ENCODE measurements at places on chromosomes 12 and 14.
A peak's percentile ranks its signal among the peaks of the same experiment; 100 is the strongest.

DNA sequence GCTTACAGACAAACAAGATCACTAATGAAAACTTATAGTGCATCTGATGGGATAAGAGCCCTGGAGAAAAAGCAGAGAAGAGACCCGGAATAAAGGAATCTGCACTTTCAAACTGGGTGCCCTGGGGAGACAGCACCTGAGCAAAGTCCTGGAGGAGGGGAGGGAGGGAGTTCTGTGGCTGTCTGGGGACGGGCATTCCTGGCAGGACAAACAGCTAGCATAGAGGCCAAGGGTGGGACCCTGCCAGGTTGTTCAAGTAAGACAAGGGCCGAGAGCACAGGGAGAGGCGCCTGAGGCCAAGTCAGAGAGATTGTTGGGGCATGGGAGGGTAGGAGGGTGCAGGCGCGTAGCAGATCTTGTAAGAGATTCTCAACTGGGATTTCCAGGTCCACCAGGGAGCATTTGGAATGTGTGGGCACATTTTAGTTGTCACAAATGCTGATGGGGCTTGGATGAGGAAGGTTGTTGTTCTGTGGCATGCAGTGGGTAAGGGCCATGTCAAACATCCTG lies 14.2 kb downstream of the IQSEC3 start:
- DNase-seq = no peak

DNA sequence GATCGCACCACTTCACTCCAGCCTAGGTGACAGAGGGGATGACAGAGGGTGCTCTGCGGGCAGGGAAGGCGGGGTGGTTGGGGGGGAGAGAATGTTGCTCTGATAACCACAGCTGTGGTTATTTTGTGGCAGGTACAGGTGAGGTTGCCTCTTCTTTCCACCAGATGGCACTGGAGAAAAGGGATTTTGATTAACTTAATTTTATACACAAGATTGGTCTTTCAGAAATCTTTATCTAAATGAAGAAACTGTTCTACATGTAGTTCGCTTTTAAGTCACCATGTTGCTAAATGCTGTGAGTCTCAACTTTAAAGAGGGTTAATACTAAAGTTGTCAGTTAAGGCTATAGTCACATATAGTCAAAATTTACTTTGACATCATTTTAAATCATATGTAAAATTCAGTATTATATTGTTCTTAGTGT lies 25.7 kb downstream of the FGF23 start:
- no peak for DNase-seq

DNA sequence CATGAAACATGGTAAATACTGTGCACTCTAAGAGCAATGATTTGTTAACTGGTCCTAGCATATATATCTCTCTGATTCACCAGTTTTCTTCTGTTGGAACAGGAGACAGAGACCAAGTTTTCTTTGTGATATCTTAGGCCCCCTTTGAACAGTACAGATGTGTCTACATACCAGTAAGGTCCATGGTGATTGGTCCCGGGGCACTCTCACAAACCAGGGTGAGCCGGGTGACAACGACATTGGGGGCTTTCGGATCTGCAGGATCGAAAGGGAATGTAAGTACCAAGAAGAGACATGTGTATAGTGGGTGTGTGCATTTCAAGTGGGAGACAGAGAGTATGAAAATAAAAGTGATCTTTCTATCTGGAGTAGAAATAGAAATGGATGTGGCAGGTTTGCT lies 11.3 kb upstream of the ERP27 start:
- DNase-seq = no peak

DNA sequence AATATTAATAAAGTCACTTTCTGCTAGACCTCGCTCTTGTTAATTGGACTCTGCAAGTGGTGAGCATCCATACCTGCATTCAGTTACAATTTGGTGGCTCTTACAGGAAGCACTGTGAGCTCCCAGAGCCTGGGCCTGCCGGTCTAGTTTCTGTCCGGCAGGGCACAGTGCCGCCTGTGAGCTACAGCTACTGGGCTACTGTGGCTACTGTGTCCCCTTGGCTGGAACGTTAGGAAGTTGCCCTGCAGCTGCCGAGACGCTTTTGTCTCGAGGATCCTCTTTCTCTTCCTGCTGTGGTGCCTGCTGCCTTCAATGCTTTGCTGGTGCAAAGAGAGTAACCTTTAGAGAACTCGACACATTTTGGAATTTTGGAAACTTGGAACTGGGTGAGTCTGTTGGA lies 44.6 kb upstream of the PTGDR start:
- no peak for DNase-seq

DNA sequence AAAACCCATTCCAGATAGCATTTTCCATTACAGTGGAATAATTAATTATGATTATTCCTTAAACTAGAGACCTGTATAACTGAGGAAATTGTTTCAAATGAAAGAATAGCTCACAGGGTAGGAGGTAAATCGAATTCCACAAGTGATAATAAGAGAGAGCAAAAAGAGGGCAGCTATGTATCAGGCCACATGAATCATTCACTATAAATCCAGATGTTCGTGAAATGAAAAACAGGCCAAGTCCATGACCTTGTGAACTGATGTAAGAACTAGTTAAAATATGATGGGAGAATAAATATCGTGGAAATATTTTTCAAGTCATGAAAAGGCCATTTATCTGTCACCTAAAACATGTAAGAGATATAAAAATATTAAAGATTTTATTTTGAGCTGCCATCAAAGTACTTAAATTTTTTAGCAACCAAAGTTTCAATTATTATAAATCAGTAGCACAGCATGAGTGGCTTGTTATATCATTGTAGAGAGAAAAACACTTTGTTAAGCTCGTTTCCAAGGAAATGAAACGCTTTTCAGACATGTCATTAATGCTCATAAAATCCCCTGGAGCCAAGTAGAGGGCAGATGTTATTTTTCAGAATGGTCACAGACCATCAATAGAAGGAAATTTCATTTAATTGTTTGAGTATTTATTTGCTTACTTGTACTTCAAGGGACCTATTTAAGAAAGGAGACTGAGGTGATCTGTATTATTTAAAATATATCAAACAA lies 120.6 kb upstream of the CDKN3 start:
- DNase-seq = no peak

- DNase-seq = no peak
Observed at GRCh38 chr14:94562941-94563883, 2.0 kb downstream of the SERPINA4 start.

- DNase-seq = no peak
Observed at GRCh38 chr14:104975481-104976197, 2.5 kb downstream of the AHNAK2 start.

- no peak for DNase-seq
Observed at GRCh38 chr12:105358789-105359188, 28.3 kb downstream of the C12orf75 start.

DNA sequence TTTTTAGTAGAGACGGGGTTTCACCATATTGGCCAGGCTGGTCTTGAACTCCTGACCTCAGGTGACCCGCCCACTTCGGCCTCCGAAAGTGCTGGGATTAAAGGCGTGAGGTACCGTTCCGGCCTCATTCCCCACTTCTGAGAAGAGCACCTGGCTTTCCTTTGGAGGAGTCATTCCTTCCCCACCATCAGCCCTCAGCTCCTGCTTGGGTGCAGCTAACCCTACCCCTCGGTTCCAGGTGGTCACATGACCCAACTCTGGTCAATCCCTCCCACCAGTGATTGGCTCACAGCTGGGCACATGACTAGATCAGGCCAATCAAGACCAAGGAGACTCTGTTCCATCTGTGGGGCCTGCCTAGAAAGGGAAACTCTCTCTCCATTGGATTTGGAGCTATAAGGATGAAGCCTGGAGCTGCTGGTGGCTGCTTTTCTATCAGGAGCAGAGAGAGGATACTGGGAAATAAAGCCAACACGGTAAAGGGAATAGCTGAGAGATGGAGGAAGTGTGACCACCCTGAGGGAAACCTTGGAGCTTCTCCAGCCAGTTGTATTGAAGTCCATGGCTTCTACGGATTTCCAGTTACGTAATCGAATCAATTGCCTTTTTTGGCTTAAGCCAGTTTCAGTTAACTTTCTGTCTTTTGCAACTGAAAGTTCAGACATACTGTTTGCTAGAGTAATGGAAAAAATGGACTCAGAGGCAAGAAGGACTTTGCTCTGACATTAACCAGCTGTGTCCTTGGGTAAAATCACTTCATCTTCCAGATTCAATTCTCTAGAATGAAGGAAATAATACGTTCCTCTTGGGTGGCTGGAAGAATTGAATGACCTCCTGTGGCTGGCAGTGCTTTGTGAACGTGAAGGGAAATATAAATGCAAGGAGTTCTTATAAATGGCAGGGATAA lies 19.7 kb upstream of the IFT81 start:
- DNase-seq = no peak

GRCh38 chr12:114767084-114767760 lies 83.2 kb upstream of the TBX3 start:
- DNase-seq = no peak

GRCh38 chr12:131100031-131100674 lies 146.4 kb downstream of the ADGRD1 start:
- no peak for DNase-seq

DNA sequence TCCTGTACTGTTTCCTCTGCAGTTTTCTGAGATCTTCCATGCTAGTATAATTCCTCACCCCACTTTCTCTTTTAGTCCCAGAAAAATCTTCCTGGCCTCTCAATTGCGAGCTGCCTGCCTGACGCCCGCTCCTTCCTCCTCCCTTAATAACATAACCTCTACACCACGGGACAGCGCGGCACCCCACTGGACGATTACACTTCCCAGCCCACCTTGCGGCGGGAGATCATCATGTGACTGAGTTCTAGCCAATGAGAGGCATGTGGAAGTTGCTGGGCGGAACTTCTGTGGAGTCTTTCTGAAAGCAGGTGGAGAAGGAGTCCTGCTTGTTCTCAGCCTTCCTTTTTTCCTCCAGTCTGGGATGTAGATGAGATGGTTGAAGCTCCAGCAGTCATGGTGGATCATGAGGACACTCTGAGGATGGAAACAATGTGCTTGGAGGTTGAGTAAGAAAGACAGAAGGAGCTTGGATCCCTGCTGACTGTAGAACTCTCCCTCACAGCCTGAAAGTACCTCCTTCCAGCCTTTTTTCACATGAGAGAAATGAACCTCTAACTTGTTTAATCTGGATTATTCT lies 133.6 kb upstream of the VRK1 start:
- DNase-seq = no peak

- no peak for DNase-seq
Observed at GRCh38 chr12:49869816-49870500, 27.1 kb upstream of the BCDIN3D start.

- no peak for DNase-seq
Observed at GRCh38 chr12:3921151-3921471, 47.9 kb upstream of the PARP11 start.

- no peak for DNase-seq
Observed at GRCh38 chr12:12880537-12880936, 10.8 kb upstream of the GPRC5A start.

DNA sequence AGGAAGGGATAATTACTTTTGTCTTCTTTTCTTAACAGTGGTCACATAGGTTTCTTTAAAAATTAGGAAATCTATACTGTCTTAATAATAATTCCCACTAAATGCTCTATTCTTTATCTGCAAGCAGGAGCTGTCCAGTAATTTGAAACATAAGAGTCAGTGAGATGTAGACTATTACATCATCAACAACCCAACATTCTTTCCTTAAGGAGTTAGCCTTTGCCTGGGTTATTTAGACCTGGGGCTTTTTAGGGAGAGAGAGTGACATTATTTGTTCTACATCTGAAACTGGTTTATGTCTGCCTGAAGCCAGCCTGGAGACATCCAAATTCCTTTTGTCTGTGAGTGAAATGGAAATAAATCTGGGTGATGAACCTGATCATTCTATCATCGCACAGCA lies 294.4 kb downstream of the TMTC2 start:
- no peak for DNase-seq

GRCh38 chr12:82708061-82708879 lies 21.6 kb downstream of the TMTC2 start:
- DNase-seq = peak; percentile 15

- no peak for DNase-seq
Observed at GRCh38 chr12:5830111-5830510, 114.9 kb downstream of the ANO2 start.

DNA sequence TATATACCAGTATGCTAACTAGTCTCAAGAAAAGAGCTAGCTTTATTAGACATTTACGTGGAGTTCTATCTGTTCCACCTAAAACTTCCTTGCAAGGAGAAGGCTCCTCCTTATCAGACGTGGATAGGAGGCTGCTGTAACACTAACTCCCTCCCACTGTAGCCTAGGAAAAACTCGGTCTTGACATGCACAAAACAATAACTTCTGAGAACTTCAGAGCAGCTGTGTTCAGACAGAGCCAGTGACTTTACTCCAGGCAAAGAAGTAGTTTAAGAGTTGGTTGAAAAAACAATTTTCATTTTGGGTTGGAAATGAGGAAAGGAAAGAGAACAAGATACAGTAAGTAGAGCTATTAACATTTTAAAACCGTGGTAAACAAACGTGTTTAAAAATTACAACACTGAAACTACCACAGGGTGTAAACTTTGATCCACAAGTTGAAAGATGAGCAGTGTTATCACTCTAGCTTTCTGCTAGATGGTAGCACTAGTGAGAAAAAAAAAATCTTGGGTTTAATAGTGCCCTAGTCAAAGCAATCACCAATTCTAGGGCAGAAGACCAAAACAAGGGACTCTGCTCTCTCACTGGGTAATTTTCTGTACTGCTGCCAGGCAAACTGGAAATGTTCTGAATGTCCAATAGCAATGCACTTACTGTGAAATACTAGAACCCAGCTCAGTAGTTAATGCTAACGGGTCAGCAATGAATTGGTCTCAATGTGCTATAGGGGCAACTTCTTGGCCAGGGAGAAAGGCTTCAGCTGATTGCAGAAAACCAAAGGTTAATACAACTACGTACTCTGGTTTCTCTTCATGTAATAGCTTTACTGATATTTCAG lies 2.4 kb downstream of the ATF7 start:
- peak; percentile 57 for DNase-seq

- DNase-seq = peak; percentile 33
Observed at GRCh38 chr12:98645572-98646067, 530 bp downstream of the APAF1 start.

GRCh38 chr12:122197612-122197966 lies 5.9 kb upstream of the B3GNT4 start:
- no peak for DNase-seq

DNA sequence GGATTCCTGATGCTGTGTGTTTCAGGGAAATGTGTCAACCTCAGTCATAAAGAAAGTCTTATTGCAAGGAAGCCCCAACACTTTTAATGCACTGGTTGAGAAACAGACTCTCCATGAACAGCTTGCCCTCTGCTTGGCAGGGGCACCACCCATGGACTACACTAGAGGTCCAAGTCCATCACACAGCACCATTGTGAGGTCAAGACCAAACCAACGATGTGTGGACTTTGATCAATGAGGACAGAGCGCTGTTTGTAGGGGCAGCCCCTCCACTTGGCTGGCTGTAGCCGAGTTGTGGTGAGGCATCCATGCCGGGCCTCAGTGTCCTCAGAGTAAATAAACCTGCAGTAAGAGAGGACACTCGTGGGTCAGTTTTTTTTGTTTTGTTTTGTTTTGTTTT lies 29.8 kb downstream of the ZFYVE21 start:
- no peak for DNase-seq

- no peak for DNase-seq
Observed at GRCh38 chr12:110739488-110739887, 3.2 kb downstream of the PPP1CC start.

GRCh38 chr12:96343347-96343954 lies 56.8 kb downstream of the CDK17 start:
- DNase-seq = no peak

- peak; percentile 60 for DNase-seq
Observed at GRCh38 chr14:81990312-81990761, 456.7 kb upstream of the SEL1L start.

All from GM03348 (cell line).